WTC11 (cell line): ENCODE measurements at places on chromosomes 3 and 15. TPM values are rescaled to one million over a fixed set of nuclear protein-coding genes. Genes with fewer than 3 reads are reported as not detected.
A peak's percentile ranks its signal among the peaks of the same experiment; 100 is the strongest.

Gene CCNB2
- total RNA-seq: 93.3 to 101 TPM (median 98.8 TPM) in 3 replicates

DNA sequence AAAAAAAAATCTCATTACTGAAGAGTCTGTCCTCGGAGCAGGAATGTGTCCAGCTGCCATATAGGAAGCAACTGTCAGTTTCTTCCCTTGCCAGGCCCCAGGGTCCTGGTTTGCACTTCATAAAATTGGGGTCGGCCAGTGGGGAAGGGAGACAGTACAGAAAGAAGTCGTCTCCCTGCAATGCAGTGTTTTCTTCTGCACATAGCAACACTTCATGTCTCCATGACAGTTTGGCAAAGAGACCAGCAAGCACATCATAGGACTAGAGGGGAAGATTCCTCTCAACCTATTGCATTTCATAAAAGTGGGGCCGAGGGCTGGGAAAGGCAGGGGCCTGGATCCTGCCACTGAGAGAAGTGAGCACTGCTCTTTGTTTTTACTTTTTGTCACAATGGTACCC, 138.2 kb upstream of the HACD2 start:
- no peak for DNase-seq

DNA sequence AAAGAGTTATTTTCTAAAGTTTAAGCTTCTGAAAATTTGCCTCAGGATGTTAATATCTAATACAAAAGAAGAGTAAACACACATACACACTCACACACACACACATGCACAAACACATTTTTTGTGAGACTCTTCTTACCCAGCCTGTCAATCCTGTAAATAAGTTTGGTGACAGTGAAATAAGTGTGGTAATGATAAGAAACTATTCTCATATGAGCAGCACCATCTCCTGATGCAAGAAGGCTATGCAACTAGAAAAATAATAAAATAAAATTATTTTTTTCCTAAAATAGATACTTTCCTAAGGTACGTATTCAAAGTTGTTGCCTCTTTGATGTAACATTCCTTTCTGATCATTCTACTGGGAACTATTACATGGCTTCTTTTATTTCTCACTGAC, 155.1 kb downstream of the MECOM start:
- no peak for DNase-seq

GRCh38 chr3:52385157-52385556, 59.7 kb downstream of the SEMA3G start:
- peak; percentile 88 for DNase-seq

GRCh38 chr3:13046569-13047274, 26.5 kb downstream of the IQSEC1 start:
- no peak for DNase-seq
